Sigmoid colon (tissue), 7 donors: ENCODE measurements at places on chromosomes 3 and 15. TPM values are rescaled to one million over a fixed set of nuclear protein-coding genes. Genes with fewer than 3 reads are reported as not detected.

SERINC4 gene
- total RNA-seq = 0.27 TPM

NTRK3 gene
- total RNA-seq = 3.6 TPM

CHDH gene
- total RNA-seq = 1.1 TPM

PRSS50 gene
- total RNA-seq = 1.1 TPM

OIP5 gene
- total RNA-seq = not detected

FAH gene
- 23.5 TPM for total RNA-seq

APOD gene
- total RNA-seq = 296 TPM

AMIGO3 gene
- total RNA-seq = 0.71 TPM

AMT gene
- total RNA-seq = 3.1 TPM

AKAP13 gene
- total RNA-seq = 142 TPM

TEX9 gene
- 10.7 TPM for total RNA-seq

ARL14 gene
- not detected for total RNA-seq

SEMA3G gene
- total RNA-seq = 2.6 TPM

EEFSEC gene
- total RNA-seq = 16.1 TPM

DNA sequence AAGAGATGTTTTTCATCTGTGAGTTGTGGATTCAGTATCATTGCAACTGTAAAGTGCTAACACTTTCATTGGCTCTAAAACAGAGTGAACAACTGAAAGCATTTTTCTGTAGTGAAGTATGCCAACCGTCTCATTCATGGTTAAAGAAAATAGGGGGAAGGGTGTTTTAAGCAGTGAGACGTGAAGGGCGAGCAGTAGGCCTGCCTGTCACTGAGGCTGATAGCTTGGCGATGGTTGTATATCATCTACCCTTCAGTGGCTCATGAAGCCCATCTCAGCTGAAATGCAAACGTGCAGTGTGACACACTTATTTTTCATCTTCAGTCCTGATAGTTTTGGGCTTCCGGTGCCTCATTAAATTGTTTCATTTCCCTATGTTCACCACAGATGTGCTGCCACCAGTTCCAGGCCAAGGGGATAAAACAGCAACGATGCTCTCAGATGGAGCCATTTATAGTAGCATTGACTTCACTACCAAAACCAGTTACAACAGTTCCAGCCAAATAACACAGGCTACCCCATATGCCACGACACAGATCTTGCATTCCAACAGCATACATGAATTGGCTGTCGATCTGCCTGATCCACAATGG lies 562.0 kb downstream of the ROBO2 start:
- DNase-seq = no peak

DNA sequence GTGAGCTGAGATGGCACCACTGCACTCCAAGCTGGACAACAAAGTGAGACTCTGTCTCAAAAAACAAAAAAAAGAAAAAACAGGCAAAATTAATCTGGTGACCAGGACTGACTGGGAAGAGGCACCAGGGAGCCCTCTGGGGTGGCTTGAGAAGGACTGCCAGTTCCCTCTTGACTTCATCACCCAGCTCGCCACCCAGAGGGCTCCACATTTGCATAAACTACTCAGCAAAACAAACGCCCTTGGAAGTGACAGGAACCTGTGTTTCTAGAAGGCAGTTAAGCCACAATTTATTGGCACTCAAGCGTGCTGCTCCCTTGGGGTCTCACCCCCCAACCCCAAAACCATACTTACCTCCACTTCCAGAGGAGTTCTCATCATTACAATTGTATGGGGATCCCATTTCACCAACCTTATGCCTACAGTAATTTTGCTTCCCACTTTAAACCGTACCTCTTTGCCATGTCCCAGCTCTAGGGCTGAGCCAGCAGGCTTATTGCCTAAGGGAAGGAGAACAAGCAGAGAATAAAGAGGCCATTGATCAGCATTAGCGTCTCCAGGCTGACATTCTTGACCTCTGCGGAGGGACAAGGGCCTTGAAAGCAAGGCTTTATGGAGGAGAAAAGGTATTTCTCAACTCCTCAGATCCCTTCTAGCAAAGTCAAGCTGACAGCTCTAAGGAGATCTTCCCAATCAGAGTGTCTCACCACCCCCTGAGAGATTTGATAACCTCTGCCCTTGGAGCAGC lies 357.4 kb downstream of the SHQ1 start:
- DNase-seq = no peak

- DNase-seq = no peak
Measured at GRCh38 chr15:56425976-56426375, 39.0 kb downstream of the MNS1 start.

DNA sequence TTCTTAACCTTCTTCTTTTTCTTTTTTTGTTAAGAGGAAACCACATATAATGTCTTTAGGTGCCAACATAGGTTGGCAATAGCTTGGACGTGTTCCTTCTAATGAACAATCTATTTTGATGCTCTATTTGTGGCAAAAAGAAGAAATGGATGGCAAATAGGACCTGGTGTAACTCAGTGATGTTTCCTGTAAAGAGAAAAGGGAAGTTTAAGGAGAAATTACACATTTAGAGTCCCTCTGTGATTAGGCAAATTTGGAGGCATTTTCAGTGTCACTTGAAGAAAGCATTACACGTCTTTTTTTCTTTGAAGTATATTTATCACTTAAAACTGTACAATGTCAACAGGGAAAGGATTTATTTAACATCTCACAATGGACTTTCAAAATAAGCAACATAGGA lies 327.1 kb downstream of the ZIC1 start:
- DNase-seq = no peak

- no peak for DNase-seq
Measured at GRCh38 chr3:62446337-62446940, 73.1 kb upstream of the FEZF2 start.

DNA sequence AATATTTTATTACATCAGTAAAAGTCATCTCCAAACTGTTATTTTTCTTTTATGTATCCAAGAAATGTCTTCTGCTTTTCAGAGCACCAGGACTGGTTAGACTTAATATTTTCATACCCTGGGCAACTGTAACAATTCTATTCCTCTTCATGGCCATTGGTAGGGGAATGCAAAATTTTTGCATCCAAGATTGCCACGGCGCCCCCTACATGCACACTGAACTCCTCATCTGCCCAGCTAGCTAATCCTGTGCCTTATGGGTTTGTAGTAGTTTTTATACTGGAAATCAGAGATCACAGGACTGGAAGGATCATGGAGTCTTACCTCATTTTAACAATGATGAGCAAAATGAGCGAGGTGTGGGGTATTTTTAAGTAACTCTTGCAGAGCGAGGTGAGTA lies 74.2 kb downstream of the CRTC3 start:
- no peak for DNase-seq

DNA sequence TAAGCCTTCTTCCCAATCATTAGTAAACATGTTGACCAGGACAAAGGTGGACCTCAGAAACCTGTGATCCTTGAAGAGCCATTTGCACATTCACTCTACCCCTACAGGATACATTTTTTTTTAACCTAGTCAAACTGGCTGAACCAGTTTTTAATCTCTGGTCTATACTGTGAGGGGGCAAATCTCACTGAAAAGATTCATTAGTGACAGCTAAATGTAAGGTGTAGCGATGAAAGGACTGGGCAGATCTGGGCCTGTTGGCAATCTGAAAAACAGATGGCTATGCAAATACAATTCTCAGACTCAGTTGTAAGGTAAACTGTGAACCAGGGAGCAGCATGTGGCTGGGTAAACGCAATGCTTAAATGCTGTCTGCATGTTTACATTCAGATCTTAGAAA lies 75.6 kb upstream of the SNTN start:
- no peak for DNase-seq

DNA sequence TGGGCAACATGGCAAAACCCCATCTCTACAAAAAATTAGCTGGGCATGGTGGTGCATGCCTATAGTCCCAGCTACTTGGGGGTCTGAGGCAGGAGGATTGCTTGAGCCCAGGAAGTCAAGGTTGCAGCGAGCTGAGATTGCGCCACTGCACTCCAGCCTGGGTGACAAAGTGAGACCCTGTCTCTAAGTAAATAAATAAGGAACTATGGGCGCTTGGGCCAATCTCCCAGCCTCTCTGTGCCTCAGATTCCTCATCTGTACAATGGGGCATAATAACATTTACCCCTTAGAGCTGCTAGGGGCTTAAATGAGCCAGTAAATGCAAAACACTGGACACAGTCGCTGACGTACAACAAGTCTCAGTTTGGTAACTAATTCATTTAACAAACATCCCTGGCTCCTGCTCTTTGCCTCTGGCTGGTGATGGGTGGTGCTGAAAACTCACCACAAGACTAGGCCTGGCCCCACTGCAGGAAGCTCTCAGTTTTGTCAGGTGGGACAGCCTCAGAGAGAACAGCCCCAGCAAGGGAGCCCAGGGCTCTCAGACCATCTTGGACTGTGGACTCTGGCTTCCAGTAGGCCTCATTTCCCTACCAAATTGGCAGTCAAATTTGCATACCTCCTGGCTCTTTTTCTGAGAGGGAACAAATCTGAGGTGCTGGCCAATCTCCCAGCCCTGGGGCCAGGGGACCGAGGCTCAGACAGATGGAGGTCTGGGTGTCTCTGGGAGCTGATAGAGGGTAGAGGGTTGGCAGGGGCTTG lies 6.4 kb upstream of the TBC1D2B start:
- DNase-seq = peak; percentile 36

- DNase-seq = no peak
Measured at GRCh38 chr15:45168286-45168685, 19.5 kb downstream of the SHF start.

- no peak for DNase-seq
Measured at GRCh38 chr15:67103869-67104268, 38.5 kb downstream of the SMAD3 start.

GRCh38 chr3:41477399-41478014 lies 278.2 kb downstream of the CTNNB1 start:
- DNase-seq = no peak

DNA sequence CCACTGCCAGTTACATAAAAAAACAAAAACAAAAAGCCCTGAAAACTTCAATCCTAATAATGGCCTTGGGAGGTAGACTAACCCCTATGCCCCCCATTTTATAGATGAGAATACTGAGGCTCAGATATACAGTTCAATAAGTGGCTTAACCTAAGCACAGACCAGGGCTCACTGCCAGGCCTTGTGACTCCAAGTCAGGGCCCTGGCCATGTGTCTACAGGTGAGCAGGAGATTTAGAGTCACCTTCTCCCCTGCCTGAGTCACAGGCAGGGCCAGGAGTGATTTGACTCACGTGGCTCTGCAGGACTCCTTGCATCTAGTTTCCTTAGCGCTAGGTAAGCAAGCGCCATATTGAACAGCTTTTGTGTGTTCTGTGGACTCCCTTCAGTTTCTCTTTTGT lies 98.6 kb upstream of the ETV5 start:
- no peak for DNase-seq

DNA sequence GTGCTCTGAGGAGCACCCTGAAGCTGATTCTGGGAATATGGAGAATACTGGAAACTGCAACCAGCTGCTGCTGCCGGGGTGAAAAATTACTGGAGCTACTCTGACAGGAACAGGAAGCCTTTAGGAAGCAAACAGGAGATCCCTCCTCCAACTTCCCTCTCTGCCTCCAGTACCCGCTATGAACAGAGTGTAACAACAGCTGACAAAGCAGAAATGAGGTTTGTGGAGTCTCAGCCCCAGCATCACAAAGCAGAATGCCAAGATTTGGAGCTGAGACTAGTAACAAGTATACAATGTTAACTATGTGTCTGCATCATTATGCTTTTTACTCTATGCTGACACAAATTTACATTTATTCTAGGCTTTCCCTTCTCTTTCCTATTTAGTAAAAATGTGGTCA lies 22.7 kb upstream of the PIAS1 start:
- no peak for DNase-seq

- no peak for DNase-seq
Measured at GRCh38 chr3:129352650-129353588, 74.2 kb downstream of the HMCES start.

- DNase-seq = no peak
Measured at GRCh38 chr3:98326105-98326893, 27.4 kb upstream of the OR5K4 start.

DNA sequence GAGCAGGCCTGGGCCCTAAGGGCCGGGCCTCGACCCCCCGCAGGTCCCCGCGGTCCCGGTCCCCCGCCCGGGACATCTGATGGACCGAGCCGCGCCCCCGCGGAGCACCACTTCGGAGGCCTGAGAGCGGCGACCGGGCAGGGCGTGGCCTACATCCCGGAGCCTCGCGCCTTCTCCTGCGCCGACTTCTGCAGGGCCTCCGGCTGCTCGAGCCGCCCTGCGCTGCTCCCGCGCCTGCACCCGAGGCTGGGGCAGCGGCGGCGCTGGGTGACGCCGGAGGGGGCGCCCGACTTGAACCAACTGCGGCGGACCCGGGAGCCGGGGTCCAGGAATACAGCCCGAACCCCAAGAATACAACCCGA lies 14.9 kb upstream of the GP9 start:
- peak; percentile 65 for DNase-seq
